Activated CD8-positive, alpha-beta memory T cell treated with anti-CD3 and anti-CD28 coated beads, Interleukin-2, amount 50 U/mL, for 4 hours (primary cell): ENCODE measurements at places on chromosomes 1 and 21.

- no peak for DNase-seq
Observed at GRCh38 chr1:17234405-17234804, 14.5 kb upstream of the PADI3 start.

- DNase-seq, result no peak
Observed at GRCh38 chr21:42499444-42500112, 3.6 kb upstream of the RSPH1 start.

GRCh38 chr1:109080441-109081082 lies 4.8 kb upstream of the TAF13 start:
- no peak for DNase-seq

GRCh38 chr21:38227401-38227800 lies 29.4 kb upstream of the KCNJ15 start:
- no peak for DNase-seq

DNA sequence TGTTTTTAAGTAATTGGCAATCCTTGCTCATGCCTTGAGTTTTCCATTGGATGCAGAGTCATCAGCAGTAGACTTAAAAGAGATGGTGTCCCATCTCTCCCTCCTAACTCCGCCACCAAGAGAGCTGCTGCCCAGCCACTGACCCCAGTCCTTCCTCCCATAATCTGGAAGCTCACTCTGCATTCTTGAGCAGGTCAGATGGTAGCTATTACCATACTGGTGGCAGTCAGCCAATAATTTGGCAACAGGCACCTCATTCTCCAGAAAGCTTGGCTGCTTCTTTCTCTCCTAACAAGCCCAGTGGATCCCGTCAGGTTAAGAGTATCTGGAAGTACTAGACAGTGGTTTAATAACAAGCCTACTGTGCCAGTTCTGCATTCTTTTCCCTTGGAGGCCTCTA lies 272.1 kb downstream of the ZNF648 start:
- no peak for DNase-seq
